ENCODE measurements at places on chromosomes 4 and X. TPM values are rescaled to one million over a fixed set of nuclear protein-coding genes. Genes with fewer than 3 reads are reported as not detected.

Gene TBX22
- total RNA-seq = not detected

Gene PITX2
- 0.46 TPM for total RNA-seq

Gene PDLIM3
- total RNA-seq = 0.13 TPM

Gene DUSP21
- total RNA-seq = not detected

Gene MAGEA9B
- total RNA-seq = not detected

Gene KCNIP4
- total RNA-seq = not detected

Gene TMEM154
- 0.07 TPM for total RNA-seq

Gene EOLA1
- 19.3 TPM for total RNA-seq

Gene RIPPLY1
- not detected for total RNA-seq
